T-helper 17 cell (primary cell): ENCODE measurements at places on chromosomes 6 and 20. TPM values are rescaled to one million over a fixed set of nuclear protein-coding genes. Genes with fewer than 3 reads are reported as not detected.
A peak's percentile ranks its signal among the peaks of the same experiment; 100 is the strongest.

GRCh38 chr6:110949679-110950285 is 8.7 kb upstream of the GTF3C6 start:
- no peak for DNase-seq

DNA sequence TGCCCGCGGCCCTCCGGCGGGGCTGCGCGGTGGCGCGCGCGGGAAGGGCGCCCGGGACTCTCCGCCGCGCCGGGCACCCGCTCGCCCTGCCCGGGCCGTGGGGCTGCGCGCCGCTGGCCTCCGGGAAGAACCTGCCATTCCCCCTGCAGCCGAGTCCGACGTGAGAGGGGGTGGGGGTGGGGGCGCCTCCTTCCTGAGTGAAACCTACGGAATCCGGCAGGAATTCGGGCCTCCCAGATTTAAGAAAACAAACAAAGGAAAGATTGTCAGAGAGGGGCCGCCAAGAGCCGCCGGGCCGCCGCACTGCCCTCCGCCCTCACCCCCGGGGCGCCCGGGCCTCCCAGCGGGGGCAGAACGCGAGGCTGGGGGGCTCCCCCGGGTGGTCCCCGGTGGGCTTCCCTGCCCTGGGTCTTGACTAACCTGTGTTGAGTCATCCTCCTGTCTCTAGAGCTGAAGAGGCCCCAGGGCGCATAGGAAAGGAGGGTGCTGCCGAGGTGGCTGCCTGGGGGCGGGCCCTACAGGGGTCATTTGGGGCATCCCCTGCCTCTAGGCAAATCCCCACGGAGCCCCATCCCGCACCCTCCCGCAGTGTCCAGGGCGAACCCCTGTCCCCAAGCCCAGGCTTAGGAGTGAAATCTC is 42.2 kb upstream of the FOXP4 start:
- no peak for DNase-seq

GRCh38 chr20:21190869-21191268 is 65.0 kb downstream of the KIZ start:
- no peak for DNase-seq

DNA sequence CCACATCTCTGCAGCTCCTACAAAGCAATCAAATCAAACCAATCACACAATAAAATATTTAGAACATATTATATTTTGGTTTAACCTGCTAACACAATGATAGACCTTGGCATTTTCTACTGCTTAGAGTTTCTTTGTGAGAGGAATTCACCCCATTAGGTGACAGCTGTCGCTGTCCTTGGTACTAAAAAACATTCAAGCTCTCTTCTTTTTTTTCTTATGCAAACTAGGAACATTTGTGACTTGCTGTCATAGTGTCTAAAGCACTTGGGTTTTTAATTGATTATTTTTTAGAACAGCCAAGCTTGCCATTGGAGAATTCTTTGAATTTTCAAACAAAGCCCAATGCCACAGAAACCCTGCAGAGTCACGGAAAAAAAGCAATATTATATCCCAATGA is 46.4 kb downstream of the CNR1 start:
- DNase-seq, result no peak

- no peak for DNase-seq
These were observed 108.3 kb downstream of the PSMB1 start for GRCh38 chr6:170444811-170445211.

- no peak for DNase-seq
These were observed 201.6 kb downstream of the ISM1 start for GRCh38 chr20:13422637-13423036.

DNA sequence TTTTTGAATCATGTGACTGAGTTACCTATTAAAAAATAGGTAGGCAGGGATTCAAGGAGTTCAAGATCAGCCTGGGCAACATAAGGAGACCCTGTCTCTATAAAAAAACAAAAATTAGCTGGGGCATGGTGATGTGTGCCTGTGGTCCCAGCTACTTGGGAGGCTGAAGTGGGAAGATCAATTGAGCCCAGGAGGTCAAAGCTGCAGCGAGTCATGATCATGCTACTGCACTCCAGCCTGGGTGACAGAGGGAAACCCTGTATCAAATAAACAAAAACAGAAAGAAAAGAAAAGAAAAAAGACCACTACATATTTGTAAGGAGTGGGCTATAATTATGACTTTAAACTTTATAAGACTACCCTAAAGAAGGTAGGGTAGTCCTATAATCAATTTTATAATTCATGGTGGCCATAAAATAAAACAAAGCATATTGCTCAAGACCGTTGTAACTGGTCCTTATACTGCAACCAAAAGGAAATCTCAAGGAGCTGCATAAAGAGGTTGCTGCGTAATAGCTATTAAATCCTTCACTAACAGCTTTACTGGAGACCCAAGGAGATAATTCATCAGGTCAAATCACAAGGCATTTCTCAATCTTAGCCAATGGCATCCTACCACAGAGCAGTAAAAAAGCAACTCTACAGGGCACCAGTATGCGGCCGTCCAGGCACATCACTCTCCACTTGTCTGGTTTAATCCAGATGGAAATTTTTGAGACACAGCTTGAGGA is 13.5 kb downstream of the PIGU start:
- no peak for DNase-seq

GRCh38 chr6:69835414-69836179 is 30.8 kb upstream of the COL19A1 start:
- DNase-seq, result no peak

DNA sequence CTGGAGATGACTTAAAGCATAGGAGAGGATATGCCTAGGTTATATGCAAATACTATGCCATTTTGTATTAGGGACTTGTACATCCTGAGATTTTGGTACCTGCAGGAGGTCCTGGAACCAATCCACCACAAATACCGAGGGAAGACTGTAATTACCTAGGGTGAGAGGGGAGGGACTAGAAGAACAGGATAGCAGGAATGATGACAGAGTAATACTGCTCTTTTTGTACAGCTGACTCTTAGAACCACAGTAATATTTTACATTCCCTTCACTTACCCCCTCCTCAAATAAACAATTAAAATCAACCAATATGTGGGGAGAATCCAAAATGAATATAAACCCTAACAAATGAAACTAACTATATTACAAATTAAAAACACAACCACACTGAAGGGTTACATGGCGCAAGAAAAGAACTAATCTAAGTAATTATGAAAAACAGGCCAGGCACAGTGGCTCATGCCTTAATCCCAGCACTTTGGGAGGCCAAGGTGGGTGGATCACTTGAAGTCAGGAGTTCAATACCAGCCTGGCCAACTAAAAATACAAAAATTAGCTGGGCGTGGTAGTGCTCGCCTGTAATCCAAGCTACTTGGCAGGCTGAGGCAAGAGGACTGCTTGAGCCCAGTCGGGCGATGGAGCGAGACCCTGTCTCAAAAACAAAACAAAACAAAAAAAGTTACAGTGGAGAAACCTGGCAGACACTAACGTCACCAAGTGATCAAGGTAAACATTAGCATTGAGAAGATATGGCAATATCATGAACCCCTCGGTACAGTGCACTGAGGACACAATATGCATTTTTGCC is 37.1 kb downstream of the MAP1LC3A start:
- DNase-seq, result no peak

GRCh38 chr6:83536034-83536646 is 23.8 kb downstream of the PRSS35 start:
- DNase-seq, result no peak

DNA sequence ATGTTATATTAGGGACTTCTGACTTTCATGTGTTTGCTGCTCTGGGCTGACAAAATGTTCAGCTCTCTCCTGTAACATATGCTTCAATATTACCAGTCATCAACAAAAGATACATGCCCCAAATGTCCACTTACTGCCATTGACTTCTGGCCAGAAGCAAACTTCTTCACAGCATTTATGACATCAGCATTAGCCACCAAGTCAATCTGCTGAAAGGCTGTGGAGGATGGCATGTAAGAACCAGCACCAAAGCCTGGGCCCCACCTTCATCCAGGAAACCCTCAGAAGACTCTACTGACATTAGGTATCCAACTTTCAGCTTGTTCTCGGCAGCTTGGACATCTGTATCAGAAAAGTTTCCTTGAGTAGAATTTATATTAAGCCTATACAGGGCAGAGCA is 595.5 kb downstream of the COL12A1 start:
- no peak for DNase-seq

DNA sequence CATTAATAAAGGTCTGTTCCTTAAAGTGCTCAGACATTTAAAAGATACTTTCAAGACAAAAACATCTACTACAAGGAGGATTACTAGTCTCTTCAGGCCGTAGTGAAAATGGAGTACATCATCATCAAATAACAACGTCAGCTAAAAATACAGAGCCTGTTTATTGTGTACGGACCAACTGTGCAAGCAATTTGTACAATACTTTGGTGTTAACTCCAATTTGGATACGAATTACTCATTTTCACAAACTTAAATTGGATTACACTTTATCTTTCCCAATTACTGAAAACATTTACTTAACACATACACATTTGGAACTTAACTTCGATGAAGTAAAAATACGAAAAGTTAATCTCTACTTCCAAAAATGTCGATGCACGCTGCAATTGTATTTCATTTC is 802 bp downstream of the CYP39A1 start:
- no peak for DNase-seq

- no peak for DNase-seq
These were observed 49.2 kb downstream of the RNGTT start for GRCh38 chr6:88914180-88914579.

DNA sequence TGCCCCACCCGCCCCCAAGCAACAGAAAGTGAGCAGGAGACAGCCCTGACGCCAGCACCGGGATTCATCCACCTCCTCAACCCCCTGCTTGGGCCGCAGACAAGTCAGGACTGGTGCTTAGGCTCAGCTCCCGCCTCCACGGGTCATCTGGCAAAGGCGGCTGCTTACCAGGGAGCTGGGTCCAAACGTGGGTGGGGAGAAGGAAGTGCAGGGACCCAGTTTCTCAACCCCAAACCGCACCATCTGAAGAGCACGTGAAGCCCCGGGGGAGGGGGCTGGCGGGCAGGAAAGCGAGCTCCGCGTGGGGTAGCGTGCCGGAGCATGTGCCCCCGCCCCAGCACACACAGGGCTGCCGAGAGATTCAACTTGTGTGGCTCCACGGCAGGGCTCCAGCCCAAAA is 87.2 kb downstream of the BMP7 start:
- DNase-seq, result no peak

GRCh38 chr20:24943196-24943595 is 5.9 kb upstream of the CST7 start:
- DNase-seq, result no peak

DNA sequence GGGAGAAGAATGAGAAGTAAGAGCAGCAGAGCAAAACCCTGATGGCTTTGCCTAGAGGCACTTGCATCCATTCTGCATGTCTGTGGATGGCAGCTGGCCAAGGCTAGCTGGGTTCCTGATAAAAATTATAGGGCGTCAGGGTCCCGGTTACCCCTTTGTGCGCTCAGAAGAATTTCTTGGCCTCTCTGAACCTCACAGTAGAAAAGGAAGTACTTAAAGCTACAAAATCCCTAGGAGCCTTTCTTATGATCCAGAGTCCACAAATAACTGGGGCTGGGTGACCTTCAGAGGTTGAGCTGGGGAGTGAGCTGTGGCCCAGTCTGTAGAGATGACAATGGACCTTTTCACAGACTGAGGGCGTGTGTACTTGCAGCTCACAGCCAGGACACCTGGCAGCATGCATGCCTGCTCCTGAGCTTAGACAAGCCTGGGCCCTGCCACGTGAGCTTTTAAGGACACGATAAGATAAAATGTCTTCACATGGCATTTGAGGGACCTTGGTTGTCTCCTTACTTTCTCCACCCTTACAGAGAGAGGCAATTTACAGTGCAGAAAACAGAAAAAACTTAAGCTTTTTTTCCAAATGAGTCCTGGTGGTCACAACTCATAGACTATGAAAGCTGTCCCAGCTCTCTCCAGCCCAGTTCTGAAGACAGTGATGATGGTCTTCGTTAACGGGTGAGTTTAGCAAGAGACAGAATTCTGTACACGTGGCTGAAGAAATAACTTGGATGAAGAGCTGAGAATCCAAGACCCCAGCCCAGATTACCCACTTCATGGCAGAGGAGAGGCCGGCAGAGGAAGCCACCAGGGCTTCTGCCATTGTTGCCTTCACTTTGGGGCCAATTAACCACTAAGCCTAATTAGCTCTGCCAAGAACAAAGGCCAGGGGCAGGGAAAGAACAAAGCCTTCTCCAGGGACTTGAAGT is 50.3 kb downstream of the FOXA2 start:
- no peak for DNase-seq

- no peak for DNase-seq
These were observed 6.9 kb downstream of the RTEL1 start for GRCh38 chr20:63664861-63665594.

- DNase-seq, result peak; percentile 17
These were observed 7.4 kb downstream of the SLC52A3 start for GRCh38 chr20:760751-761417.

DNA sequence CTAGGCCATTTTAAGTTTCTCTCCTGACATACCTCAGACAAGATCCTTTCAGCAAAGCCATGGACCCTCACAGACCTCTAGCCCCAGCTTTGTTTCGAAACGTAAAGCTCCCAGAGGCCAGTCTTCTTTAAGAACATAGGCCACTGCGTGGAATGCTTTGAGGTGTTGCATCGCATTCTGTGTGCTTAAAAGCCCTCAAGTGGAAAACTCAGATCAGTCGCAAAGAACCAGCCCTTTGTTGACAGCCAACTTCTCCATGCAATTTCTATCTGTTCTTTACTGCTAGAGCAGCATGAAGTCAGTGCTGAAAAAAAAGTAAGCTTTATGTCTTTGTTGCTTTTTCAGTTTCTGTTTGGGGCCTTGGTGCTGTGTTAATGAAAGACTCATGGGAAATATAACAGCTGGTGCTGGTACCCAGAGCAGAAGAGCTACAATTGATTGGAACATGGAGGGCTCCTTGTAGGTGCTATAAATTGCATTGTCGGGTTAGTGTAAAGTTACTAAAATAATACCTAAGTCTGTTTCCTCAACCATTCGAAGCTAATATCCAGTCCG is 142.6 kb downstream of the MAP3K7 start:
- DNase-seq, result no peak

The TSPO2 gene
- not detected for total RNA-seq

The DEFB112 gene
- not detected for total RNA-seq

The TNXB gene
- total RNA-seq, result 7.3 TPM

The DPPA5 gene
- total RNA-seq, result not detected

The CD109 gene
- 0.83 TPM for total RNA-seq

The TPX2 gene
- 0.57 TPM for total RNA-seq

The RAET1L gene
- not detected for total RNA-seq

The SAMD5 gene
- not detected for total RNA-seq

The SLC22A16 gene
- total RNA-seq, result not detected

The TGM2 gene
- total RNA-seq, result 0.76 TPM
